ENCODE measurements at places on chromosomes 6 and 20.
A peak's percentile ranks its signal among the peaks of the same experiment; 100 is the strongest.

DNA sequence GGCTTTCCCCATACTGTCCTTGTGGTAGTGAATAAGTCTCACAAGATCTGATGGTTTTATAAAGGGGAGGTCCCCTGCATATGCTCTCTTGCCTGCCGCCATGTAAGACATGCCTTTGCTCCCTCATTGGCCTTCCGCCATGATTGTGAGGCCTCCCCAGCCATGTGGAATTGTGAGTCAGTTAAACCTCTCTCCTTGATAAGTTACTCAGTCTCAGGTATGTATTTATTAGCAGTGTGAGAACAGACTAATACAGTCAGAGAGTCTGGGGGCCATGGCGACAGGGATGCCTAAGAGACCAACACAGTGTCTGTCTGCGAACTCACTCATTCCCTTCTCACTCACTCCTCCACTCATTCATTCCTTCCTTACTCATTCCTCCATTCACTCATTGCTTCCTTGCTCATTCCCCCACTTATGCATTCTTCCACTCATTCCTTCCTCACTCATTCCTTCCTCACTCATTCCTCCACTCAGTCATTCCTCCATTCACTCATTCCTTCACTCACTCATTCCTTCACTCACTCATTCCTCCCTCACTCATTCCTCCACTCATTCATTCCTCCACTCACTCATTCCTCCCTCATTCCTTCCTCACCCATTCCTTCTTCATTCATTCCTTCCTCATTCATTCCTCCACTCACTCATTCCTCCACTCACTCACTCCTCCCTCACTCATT is 137.5 kb upstream of the AGPAT4 start:
- no peak for DNase-seq

GRCh38 chr20:59032713-59033059 is 551 bp upstream of the ATP5F1E start:
- DNase-seq, result no peak

GRCh38 chr20:57913156-57913930 is 203.5 kb upstream of the PMEPA1 start:
- no peak for DNase-seq

GRCh38 chr20:31666258-31667042 is 28.7 kb downstream of the COX4I2 start:
- no peak for DNase-seq

GRCh38 chr6:56652994-56653393 is 10.3 kb upstream of the DST start:
- no peak for DNase-seq

DNA sequence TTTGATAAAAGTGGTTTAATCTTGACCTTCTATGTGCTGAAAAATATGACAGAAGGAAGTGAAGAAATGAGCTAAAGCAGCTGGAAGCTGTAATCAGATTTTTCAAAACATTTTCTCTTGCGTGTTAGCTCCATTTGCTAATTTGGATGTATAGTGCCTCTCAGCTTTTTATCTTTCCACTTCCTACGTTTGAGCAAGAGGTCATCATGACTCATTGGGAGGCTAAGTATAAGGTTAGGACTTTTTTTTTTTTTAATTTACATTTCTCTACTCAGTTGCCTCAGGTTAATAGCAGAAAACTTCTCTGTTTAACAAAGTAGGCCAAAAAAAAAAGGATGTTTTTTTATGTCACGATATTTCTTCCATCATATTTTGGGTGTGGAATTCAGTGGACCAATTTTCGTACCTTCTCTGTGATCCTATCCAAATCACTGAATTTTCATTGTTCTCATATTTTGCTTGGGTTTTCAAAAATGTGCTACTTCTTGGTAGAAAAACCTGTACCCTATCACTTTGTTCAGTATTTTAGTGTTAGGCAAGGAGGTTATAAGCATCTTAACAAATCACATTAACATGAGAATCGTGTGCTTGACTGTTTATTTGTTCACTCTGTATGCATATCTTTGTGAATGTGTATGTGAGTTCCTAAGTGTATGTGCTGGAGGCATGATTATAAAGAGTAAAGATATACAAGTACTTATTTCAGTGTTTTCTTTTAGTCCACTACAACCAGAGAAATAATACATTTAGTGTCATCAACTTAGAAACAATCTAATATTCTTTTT is 1028.3 kb upstream of the EYS start:
- DNase-seq, result no peak

DNA sequence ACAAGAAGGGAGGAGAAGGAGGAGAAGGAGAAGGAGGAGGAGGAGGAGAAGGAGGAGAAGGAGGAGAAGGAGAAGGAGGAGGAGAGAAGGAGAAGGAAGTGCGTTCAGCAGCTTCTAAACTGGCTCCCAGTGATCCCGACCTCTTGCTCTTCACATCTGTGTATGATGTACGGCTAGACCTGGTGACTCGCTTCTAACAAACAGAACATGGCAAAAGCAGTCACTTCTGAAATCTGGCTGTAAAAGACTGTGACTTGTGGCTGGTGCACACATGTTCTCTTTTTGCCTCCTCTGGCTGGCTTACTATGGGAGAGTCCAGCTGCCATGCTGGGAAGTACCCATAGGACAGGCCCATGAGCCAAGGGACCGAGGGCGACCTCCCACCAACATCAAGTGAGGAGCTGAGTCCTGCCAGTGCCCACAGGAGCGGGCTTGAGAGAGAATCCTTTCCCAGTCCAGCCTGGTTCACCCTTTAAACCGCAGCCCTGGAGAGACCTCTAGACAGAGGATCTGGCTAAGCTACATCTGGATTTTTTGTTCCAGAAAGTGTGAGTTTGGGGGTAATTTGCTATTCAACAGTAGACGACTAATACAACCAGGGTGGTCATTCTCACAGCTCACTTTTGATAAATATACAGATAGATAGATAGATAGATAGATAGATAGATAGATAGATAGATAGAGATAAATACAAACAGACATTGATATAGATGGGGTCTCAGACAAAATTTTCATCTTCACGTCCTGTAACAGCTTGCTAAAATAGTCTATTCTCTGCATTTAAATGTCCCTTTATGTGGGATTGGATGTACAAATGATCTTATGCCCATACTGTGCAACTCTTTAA is 42.3 kb downstream of the RPP40 start:
- DNase-seq, result no peak

DNA sequence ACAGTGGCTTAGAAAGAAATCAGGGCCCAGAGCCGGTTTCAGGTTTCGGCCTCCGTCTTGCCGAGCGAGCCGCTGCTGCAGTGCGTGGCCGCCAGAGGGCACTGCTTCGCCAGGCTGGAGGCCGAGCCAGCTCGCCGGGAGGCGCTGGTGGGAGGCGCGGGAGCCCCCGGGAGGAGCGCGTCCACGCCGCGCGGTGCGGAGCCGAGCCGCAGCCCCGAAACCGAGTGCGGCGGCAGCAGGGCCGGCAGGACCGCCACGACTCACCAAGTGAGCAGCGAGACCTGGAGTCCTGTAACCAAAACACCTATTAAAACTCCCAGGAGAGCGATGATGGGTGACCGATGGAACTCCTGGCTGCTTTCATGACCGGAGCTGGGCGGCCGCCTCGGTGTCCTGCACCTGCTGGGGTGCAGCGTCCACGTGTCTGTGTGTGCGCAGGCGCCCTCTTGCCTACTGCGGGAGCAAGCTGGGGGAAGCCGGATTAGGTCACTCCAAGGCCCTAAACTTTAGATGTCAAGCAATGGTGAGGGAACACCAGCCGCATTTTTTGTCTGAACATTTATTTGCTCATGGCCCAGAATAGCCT is 186.9 kb upstream of the UST start:
- peak; percentile 52 for DNase-seq

GRCh38 chr6:37238381-37238780 is 19.2 kb upstream of the TBC1D22B start:
- DNase-seq, result no peak
